ENCODE measurements at places on chromosomes 13 and 19.

DNA sequence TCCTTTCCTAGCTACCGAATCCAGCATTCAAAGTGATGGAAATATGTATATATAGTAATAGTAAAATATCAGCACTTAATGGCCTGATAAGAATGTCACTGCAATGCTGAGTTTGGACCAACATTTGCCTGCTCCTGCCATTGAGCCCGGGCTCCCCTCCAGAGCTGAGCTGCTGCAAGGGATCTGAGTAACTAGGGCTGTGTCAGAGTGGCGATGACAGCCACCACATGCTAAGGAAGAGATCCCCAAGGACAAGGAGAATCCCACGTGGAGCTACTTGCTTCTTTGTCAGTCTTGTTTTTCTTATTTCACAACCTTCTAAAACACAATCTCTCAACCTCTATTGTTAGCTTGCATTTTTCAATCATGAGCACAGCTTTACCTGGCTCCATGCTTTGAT is 19.5 kb upstream of the ALOX5AP start:
- DNase-seq: no peak

- DNase-seq: no peak
Observed at GRCh38 chr13:98055623-98056022, 87.3 kb upstream of the FARP1 start.

- no peak for DNase-seq
Observed at GRCh38 chr19:885536-886224, 7.3 kb downstream of the MED16 start.

- no peak for DNase-seq
Observed at GRCh38 chr19:12617646-12618045, 6.9 kb downstream of the ZNF791 start.

DNA sequence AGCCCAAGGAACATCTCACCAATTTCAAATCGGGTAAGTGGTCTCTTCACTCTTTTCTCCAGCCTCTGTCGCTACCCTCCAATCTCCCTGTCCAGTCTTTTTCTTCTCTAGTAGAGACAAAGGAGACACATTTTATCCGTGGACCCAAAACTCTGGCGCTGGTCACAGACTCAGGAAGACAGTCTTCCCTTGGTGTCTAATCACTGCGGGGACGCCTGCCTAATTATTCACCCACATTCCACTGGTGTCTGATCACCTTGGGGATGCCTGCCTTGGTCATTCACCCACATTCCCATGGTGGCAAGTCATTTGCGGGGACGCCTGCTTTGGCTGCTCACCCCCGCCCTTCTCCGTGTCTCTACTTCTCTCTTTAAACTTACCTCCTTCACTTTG is 13.8 kb upstream of the OR10H1 start:
- no peak for DNase-seq

DNA sequence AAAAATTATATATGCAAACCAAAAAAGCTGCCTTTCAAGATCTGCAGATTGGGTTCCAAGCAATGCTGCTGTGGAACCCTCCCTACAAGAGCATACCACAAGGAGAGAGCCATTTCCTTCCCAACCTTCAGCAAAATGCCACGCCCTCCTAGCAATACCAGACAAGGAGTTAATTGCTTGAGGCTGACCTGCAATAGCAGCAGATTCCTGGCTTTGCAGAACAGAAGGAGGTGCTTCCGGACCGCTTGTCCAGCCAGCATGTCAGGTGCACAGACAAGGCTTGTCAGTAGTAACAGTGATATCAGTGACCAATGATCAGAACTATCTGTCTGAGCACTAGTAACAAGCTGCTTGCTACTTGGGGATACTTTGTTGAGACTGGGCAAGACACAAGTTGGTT is 301.6 kb downstream of the FGF14 start:
- no peak for DNase-seq

- DNase-seq: no peak
Observed at GRCh38 chr19:6740589-6741343, 1.3 kb downstream of the TRIP10 start.

DNA sequence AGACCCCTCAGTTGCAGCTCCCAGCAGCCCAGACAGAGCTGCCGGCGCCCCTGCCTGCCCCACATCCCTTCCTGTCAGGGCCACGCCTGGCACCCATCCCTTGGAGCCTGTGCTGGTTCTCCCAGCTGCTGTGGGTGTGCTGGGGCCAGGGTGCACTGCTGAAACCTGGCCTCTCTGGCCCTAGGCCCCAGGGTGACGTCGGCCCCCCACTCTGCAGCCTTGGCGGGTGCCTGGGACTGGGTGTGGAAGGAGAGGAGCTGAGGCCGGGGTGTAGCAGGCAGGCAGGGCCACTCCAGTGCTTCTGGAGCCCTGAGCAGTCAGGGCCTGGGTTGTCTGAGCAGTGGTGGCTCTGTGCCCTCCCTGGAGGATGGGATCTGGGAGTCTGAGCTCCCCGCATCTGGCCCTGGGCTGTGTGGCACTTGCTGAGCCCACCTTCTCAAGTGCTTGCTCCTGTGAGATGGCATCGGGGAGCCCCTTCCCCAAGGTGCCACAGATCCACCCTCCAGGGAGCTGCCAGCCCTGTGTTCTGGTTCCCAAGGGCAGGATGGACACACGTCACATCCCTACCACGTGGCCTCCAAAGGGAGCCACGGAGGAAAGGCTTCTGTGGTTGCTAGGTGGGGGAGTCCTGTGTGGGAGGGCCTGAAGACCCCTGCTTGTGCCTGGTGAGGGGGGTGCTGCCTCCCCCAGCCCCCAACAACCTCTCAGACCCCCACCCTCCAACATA is 5.2 kb downstream of the PLEKHJ1 start:
- no peak for DNase-seq

GRCh38 chr13:85434927-85435326 is 364.3 kb downstream of the SLITRK6 start:
- DNase-seq: no peak

GRCh38 chr19:43752287-43752875 is 2.4 kb downstream of the SMG9 start:
- DNase-seq: no peak

GRCh38 chr19:56474308-56474707 is 2.8 kb downstream of the ZNF667 start:
- no peak for DNase-seq

DNA sequence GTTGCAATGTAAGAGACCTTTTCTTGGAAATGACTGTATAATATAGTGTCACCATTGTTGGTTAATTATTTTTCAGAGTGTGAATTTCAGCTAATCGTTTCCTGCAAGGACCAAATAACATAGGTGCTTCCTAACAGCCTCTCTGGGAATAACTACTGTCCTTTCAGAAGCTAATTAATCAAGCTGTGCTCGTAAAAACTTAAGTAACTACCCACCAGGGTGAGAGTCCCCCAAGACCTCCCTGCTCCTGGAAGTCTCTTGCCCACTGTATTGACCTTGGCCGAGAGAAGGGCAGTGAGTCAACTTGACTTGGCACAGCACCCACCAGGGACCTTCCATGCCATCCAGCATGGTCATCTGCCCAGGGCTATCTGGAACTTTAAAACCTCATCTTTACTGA is 50.3 kb downstream of the UQCRFS1 start:
- DNase-seq: no peak

DNA sequence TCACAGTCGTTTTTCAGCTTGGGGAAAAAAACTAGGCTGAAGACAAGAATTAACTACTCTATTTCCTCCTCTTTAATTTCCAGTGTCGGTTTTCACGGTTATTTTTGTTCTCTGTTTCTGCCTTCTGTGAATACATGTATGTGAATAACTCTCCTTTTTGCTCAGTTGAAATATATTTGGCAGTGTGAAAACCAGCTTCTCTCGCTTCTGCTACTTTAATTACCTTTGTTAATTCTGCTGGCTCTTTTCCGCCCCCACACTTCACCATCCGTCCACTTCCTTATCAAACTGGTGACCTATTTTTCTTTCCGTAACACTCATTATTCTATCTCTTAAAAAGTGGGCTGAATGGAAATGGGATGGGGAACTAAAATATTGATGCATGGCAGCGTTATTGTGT is 126.4 kb downstream of the POU4F1 start:
- DNase-seq: no peak

DNA sequence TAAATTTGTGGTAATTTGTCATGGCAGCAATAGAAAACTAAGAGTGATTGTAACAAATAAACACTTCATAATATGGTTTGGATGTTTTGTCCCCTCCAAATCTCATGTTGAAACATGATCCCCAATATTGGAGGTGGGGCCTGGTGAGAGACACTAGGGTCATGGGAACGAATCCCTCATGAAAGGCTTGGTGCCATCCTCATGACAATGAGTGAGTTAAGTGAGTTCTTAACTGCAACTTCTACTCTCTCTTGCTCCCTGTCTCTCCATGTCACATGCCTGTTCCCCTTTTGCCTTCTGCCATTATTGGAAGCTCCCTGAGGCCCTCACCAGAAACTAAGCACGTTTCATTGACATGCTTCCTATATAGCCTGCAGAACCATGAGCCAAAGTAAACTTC is 1233.2 kb downstream of the OLFM4 start:
- no peak for DNase-seq

DNA sequence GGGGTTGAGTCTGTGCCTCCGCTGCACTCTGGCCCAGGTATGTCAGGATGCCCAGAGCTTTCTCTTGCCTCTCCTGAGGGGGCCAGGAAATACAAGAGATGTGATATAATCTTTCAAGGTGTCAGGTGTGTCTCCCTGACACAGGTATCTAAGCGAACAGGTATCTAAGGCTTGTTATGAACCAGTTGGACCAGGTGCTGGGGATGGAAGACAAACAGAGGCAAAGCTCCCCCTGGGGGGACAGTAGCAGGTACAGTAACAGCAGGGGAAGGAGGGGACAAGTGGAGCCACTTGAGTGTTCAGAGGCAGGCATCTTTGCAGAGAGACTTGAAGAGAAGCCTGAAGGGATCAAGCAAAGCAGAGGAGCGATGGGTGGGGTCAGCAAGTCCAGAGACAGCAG is 2.6 kb downstream of the LENG1 start:
- no peak for DNase-seq

GRCh38 chr13:28719227-28720055 is 671 bp upstream of the SLC46A3 start:
- DNase-seq: no peak

DNA sequence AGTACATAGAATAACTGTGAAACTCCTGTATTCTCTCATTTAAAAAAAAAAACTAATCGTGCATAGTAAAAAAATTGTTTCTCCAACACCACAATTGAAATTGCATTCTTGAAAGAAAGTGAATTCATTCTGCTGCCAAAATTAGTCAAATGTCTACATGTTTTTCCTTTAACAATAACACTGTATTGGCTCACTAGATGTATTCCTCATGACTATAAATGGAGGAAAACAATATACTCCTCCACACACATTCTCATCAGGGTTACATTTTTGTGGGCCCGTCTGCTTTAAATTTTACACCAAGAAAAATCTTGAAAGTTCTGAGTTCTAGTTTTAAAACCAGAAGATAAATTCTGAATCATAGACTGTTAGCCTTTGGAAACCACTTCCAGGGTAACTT is 233.6 kb downstream of the KLF12 start:
- DNase-seq: no peak

GRCh38 chr19:16076958-16077611 is 790 bp downstream of the TPM4 start:
- no peak for DNase-seq

- no peak for DNase-seq
Observed at GRCh38 chr19:5139583-5140325, 170.8 kb downstream of the KDM4B start.

DNA sequence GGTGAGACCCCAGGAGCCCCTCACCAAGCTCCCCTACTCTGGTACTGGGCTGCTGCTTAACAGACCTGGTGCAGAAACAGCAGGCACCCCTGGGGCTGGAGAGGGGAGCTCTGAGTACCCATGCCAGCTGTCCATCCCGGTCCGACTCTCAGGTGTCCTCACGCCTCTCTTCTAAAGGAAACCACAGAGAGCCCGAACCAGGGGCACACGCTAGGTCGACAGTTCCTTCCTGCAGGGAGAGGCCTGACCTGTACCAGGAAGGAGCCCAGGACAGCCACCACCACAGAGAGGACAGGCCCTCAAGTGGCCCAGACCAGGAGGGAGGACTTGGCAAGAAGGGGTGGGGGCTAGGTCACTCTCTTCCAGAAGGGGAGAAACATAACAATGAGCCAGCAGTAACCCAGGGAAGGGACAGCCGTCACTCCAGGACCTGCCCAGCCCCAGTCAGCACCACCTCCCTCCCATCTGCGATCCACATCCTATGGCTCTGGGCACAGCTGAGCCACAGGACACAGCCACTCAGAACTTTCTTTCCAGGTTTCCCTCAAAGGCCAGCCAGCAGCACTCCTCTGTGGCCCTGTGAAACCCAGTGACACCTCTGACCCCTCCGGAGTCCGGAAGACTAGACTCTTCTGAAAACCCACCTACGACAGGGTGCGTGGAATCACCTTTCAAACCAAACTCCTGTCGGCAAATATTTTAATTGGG is 13.0 kb upstream of the SLC35E1 start:
- DNase-seq: no peak

DNA sequence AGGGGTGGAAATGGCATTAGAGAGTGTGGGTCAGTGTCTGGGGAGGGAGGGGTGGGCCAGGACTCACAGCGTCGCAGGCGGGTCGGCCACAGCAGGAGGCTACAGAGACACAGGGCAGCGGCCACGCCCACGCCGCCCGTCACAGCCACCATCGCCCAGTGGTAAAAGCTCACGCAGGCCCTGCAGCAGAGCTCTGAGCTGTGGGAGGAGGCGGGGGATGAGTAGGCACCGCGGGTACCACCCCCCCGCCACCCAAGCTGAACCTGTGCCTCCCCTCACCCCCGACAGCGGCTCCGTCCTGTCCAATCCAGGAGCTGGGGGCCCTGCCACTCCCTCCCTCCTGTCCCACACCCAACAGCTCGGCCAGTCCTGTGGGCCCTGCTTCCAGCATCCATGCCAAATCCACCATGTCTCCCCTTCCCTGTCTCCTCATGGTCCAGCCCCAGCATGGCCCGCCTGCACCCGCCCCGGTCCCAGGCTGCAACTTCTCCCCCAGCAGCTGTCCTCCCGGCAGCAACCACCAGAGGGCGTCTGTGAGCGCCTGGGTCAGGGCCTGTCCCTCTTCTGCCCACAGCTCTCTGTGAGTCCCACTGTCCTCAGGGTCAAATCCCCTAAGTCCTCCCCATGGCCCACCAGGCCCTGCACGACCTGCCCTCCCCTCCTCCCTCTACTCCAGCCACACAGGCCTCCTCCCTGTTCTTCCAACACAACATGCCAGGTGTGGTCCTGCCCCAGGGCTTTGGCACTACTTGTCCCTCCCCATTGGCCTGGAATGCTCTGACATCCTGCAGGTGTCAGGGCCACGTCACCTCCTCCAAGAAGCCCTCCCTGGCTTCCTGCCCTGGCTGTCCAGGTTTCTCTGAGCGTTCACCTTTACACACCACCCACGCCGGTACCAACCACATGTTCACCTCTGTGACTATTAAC is 6.0 kb downstream of the TEKTIP1 start:
- DNase-seq: peak; percentile 65
